Small intestine (tissue), 16 donors: ENCODE measurements at places on chromosomes 16 and 17.
A peak's percentile ranks its signal among the peaks of the same experiment; 100 is the strongest.

DNA sequence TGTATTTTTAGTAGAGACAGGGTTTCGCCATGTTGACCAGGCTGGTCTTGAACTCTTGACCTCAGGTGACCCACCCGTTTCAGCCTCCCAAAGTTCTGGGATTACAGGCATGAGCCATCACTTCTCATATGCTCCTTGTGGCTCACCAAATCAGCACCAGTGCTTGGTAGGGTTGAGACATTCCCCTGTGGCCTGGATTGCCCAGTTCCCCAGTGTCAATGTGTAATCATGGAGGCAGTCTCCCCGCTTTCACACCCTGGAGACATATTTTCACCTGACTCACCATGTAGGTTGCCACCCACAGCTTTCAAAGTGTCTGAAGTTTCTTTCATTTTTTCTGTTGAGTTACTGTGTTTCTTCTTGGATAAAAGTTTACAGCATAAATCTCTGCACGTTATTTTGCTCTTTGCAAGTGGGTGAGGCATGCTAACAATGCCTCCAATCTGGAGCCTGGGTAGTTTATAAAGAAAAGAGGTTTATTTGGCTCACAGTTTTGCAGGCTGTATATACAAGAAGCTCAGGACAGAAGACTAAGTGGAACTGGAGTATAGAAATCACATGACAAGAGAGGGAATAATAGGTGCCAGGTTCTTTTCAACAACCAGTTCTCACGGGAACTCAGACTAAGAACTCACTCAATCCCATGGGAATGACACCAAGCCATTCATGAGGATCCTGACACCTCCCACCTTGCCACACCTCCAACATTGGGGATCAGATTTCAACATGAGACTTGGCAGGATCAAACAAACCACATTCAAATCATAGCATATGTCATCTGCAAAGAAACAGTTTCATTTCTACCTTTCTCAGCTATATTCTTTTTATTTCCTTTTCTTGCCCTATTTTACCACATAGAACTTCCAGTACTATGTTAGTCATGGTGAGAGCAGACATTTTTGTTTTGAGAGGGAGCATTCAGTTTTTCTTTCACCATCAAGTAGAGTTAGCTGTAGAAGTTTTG, 113.2 kb downstream of the PHKB start:
- no peaks in the 10 kb centered on the region for H3K4me1 ChIP-seq
- no peak overlapping the region for H3K4me3 ChIP-seq
- no peak overlapping the region for H3K27ac ChIP-seq

DNA sequence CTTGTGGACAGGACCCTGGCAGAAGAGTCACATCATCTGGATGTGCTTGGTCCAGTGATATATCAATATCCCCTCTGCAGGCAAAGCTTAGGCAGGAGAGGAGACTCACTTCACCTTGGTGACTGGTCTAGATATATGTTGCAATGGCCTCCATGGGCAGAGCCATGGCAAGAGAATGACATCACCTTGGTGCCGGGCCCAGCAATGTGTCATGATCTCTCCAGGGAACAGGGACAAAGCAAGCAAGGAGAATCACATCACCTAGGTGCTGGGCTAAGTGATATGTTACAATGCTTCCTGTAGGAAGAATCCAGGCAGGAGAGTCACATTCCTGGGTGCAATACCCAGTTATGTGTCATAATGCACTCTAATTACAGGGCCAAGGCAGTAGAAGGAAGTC, 2106.2 kb downstream of the TP53TG3F start:
- no peak for DNase-seq
- H3K27me3 ChIP-seq, result no peaks in the 10 kb centered on the region
- no peak overlapping the region for H3K27ac ChIP-seq
- H3K4me3 ChIP-seq, result no peak overlapping the region
- H3K36me3 ChIP-seq, result no peaks in the 10 kb centered on the region

- no peak overlapping the region for H3K4me3 ChIP-seq
- no peak overlapping the region for H3K27ac ChIP-seq
- no peaks in the 10 kb centered on the region for H3K4me1 ChIP-seq
Measured at GRCh38 chr16:16127469-16128116, 95.7 kb downstream of the ABCC6 start.

DNA sequence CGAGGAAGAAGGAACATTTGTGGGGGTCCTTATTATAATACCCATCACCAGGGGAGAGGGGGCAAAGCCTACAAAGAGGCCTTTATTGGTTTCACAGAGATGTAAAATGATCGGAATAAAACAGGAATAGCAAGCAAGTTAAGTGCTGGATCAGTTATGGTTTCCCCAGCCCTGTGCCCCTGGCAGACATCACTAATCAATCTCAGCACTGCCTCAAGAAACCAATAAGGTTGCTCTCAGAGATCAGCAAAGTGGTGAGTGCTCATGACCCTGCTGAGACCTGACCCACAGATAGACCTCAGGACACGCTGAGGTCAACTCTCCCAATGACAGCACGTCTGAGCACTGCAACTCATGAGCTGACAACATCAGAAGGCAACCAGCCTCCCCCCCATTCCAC, 66.3 kb downstream of the ZNF423 start:
- no peaks in the 10 kb centered on the region for H3K36me3 ChIP-seq
- no peak for DNase-seq
- H3K27me3 ChIP-seq, result no peaks in the 10 kb centered on the region
- no peaks in the 10 kb centered on the region for H3K4me1 ChIP-seq
- no peak overlapping the region for H3K27ac ChIP-seq

DNA sequence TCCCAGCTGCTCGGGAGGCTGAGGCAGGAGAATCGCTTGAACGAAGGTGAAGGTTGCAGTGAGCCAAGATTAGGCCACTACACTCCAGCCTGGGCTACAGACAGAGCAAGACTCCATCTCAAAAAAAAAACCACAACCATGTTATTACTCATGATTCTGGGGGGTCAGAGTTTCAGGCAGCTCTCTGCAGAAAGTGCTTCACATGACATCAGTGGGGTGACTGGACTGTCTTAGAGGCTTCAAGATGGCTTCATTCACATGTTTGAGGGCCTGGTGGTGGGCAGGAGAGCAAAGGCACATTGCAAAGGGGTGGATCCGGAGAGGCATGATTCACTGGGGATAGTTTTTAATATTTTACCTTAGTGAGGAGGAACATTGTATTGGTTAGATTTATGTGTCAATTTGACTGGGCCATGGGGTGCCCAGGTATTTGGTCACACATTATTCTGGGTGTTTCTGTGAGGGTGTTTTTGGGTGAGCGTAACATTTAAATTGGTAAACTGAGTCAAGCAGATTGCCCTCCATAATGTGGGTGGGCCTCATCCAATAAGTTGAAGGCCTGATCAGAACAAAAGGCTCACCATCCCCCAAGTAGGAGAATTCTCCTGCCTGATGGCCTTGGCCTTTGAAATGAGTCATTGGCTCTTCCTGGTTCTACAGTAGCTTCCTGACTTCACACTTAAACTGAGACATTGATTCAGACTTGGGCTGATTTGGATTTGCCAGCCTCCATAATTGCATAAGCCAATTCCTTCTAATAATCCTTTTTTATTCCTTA, 109.8 kb downstream of the GOSR1 start:
- no peaks in the 10 kb centered on the region for H3K36me3 ChIP-seq
- no peak overlapping the region for H3K4me3 ChIP-seq
- peak; percentile 13 for DNase-seq
- H3K27me3 ChIP-seq, result no peaks in the 10 kb centered on the region
- no peaks in the 10 kb centered on the region for H3K4me1 ChIP-seq

DNA sequence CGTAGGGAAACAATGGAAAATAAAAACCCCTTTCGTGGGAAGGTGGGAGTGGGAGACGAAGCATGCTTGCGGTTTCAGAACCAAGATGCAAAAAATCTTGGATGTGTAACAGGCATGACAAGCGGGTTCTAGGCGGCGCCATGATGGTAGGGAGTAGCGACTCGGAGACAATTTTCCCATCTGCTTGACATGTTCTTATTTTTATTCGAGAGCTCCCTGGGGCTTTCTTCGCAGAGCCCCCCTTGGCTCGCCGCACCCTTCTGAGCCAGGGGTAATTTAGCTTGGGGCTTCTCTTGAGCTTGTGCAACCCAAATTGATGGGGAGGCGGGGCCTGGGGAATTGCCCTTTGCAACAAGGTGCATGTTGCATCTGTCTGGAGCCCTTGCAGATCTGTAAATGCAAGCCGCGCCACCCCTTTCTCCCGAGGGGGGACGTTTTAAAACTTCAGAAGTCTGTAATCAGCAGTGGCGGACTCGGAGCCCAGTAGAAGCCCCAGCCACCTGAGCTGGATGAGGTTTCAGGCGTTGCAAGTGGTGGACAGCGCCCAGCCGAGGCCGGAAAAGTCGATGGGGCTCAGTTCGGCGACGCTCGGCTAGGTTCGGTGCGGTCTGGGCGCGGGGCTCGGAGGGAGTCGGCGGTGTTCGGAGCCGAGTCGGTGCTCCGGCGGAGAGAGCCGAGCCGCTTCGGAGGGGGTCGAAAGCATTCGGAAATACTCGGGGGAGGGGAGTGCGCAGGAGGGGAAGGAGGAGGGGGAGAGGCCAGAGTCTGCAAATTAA, 2.9 kb downstream of the GNAO1 start:
- H3K36me3 ChIP-seq, result no peaks in the 10 kb centered on the region
- peak overlapping the region; percentile 27 for H3K4me3 ChIP-seq
- H3K4me1 ChIP-seq, result peaks cover 4% of the 10 kb centered on the region
- peaks cover 17% of the 10 kb centered on the region for H3K27me3 ChIP-seq

DNA sequence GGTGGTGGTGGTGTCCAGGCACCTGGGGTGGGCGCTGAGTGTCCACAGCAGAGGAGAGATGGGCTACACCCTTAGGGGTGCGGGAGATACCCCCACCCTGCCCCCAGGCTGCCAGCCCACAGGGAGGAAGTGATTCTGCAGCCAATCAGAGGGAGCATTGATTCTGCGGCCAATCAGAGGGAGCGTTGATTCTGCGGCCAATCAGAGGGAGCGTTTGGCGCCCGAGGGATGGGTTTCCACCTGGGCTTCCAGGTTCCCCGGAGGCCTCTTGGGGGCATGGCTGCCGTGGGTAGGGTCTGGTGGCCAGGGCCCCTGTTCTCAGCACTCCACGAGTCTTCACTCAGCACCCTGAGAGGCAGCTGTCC, 28.2 kb upstream of the ACSF3 start:
- no peak overlapping the region for H3K27ac ChIP-seq
- H3K4me1 ChIP-seq, result no peaks in the 10 kb centered on the region
- peaks cover 50% of the 10 kb centered on the region for H3K27me3 ChIP-seq
- no peaks in the 10 kb centered on the region for H3K36me3 ChIP-seq
- no peak for DNase-seq

GRCh38 chr17:40179923-40180659, 2.8 kb downstream of the RAPGEFL1 start:
- peaks cover 11% of the 10 kb centered on the region for H3K4me1 ChIP-seq
- H3K36me3 ChIP-seq, result peaks cover 34% of the 10 kb centered on the region
- peak overlapping the region; percentile 84 for H3K27ac ChIP-seq
- no peaks in the 10 kb centered on the region for H3K27me3 ChIP-seq

- no peak overlapping the region for H3K27ac ChIP-seq
- no peak for DNase-seq
- H3K4me3 ChIP-seq, result no peak overlapping the region
- H3K27me3 ChIP-seq, result no peaks in the 10 kb centered on the region
- H3K36me3 ChIP-seq, result peaks cover 27% of the 10 kb centered on the region
- H3K4me1 ChIP-seq, result no peaks in the 10 kb centered on the region
Measured at GRCh38 chr17:15977894-15978293, 21.6 kb downstream of the ZSWIM7 start.

DNA sequence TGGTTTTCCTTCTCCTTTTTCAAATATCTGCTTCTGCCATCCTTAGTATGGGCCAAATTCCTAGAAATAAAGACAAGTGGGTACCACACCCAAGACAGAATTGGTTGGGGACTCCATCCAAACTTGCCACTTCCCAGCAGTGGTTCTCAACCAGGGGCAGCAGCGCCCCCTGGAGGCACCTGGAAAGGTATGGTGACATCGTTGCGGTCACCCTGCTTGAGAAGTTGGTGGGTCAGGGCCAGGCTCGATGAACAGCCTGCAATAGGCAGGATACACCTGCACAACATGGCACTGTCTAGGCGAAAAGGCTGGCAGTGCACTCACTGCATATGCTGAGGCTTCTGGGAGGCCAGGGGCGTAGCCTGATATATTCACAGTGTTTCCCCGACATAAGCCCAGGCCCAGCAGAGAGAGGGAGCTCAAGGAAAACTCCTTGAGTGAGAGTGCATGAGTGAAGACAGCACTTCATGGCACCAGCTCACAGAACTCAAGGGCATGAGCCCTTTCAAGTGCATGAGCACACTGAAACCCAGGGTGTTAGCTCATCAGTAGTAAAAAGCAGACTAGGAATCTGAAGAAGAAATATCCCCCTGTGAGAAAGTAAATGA, 57.7 kb downstream of the CMC2 start:
- DNase-seq, result peak; percentile 62
- no peak overlapping the region for H3K4me3 ChIP-seq
- H3K27me3 ChIP-seq, result peaks cover 4% of the 10 kb centered on the region

DNA sequence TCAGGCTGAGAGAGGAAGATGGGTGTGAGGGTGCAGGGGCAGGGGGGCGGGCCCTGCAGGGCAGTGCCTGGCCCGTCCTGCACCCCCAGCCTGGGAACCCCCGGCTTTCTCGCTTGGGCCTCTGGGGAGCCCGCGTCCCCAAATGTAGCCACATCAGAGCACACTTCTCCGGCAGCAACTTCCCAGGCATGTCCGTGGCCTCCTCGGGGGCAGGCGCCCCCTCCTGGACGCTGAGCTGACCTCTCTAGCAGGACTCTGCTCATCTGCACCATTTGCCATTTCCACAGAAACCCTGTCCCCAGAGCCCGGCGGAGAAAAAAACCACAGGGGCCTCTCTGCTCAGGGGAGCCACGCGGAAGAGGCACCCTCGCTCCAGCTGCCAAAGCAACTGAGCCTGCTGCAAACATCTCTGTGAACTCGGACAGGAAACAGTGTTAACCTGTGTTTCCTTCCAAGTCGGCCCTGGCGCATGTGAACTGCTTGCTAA, 63.4 kb downstream of the KLHDC4 start:
- peak; percentile 24 for DNase-seq
- H3K4me1 ChIP-seq, result no peaks in the 10 kb centered on the region

- no peak for DNase-seq
- no peaks in the 10 kb centered on the region for H3K36me3 ChIP-seq
- no peaks in the 10 kb centered on the region for H3K27me3 ChIP-seq
- no peak overlapping the region for H3K4me3 ChIP-seq
- H3K4me1 ChIP-seq, result no peaks in the 10 kb centered on the region
- no peak overlapping the region for H3K27ac ChIP-seq
Measured at GRCh38 chr17:65698381-65699061, 137.1 kb upstream of the AXIN2 start.

DNA sequence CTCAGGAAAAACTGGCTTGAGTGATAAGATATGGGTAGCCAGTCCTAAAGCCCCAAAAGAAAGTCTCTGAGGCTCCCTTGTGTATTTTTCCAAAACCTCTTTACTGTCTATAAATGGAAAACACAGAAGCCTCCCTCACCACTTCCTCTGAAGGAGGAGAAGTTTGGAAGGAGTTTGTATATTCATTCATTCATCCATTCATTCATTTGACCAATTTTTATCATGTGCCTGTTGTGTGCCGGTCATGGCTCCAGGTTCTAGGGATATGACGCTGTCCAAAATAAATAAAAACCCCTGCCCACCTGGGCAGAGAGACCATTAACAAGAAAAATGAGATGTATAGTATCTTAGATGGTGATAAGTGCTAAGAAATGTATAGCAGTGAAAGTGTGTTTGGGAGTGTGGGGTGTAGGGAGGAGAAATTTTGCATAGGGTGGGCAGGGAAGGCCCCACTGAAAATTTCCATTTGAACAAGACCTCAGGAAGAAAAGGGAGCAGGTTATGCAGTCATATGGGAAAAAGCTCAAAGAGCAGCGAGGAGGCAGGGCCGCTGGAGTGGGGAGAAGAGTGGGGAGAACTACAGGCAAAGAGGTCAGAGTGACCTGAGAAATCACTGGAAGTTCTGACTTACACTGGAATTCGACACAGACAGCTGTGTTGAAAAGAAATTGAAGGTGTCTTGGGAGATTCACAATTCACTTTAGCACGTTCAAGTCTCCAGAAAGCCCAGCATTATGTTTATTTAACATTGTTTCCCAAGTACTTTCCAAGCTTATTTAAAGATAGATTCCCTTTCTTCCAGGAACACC, 6.1 kb upstream of the WIPI1 start:
- no peak overlapping the region for H3K27ac ChIP-seq
- H3K36me3 ChIP-seq, result no peaks in the 10 kb centered on the region
- H3K27me3 ChIP-seq, result peaks cover 4% of the 10 kb centered on the region
- H3K4me3 ChIP-seq, result no peak overlapping the region
